ENCODE measurements at places on chromosomes 6 and 20.

GRCh38 chr20:35561268-35561667 is 19.4 kb downstream of the ERGIC3 start:
- no peak for DNase-seq

GRCh38 chr20:56624786-56625681 is 4.1 kb upstream of the TFAP2C start:
- DNase-seq, result no peak

GRCh38 chr6:158624684-158625682 is 19.6 kb downstream of the DYNLT1 start:
- no peak for DNase-seq

- no peak for DNase-seq
Observed at GRCh38 chr6:87702589-87702945, 534 bp upstream of the AKIRIN2 start.

- no peak for DNase-seq
Observed at GRCh38 chr20:1949347-1950100, 44.3 kb downstream of the PDYN start.

DNA sequence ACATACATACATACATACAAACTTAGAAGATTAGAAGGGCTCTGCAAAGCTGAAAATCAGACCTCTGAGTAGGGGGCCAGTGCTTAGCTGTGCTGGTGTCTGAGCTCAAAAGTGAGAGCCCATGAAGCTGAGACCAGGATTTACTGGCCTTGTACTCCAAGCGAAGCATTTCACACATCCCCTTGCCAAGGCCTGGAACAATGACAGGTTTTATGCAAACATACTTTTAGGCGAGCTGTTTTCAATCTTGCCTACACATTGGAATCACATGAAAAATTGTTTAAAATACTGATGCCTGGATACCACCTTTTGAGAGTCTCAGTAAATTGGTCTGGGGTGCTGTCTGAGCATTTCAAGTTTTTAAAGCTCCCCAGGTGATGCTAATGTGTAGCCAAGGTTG is 80.9 kb upstream of the SRSF6 start:
- DNase-seq, result peak; percentile 65

GRCh38 chr6:95935736-95936135 is 80.0 kb upstream of the FUT9 start:
- no peak for DNase-seq

- no peak for DNase-seq
Observed at GRCh38 chr20:37727957-37728634, 34.3 kb downstream of the CTNNBL1 start.

DNA sequence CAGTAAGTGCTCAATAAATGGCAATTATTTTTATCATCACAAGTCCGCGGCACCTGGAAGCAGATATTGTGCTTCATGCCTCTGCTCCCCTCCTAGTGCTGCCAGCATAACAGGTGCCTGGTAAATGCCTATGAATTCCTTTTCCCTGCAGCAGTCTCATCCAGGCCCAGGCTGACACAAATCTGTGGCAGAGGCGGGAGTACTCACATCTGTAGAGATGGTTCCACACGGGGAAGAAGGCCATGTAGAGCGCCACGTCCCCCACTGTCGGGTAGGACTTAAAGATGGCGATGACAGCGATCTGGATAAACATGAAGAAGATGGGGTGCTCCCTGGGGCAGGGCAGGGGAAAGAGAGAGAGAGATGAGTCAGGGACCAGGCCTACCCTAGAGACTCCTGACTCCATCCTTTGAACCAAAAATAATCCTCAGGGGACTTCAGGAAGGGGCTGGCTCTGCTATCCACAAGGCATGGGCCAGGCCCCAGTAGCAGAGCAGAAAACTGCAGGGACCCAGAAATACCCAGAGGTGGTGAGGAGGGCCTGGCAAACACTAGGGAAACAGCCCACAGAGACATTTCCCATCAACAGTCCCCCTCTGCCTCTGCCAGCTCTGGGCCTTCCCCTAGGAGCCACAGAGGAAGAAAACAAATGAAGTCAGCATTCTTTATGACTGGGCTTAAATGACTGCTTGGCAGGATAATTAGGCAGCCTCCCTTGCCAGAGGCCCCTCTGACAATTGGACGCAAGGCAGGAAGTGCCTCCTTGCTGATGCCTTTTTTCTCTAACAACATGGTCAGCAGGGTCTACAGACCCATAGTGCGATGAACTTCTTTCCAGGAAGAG is 23.0 kb downstream of the MAP1LC3A start:
- DNase-seq, result peak; percentile 28

DNA sequence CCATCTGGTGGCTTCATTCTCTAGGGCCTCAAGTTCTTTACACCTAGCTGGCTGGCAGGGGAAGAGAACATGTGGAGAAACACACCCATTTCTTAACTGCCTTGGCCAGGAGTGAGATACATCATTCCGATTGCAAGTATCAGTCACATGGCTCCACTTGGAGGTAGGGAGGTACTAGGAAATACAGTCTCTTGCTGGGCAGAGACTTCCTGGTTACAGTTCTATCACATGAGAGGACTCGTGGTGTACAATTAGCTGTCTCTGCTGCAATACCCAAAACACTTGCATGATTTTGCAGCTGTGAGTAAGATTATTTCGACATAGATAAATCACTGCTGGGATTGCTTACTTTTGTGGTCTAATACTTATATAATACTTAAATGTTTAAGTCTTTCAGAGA is 51.1 kb downstream of the GTF2H5 start:
- DNase-seq, result no peak

- no peak for DNase-seq
Observed at GRCh38 chr20:24730750-24731149, 218.3 kb upstream of the CST7 start.

- no peak for DNase-seq
Observed at GRCh38 chr20:49292010-49292409, 14.2 kb upstream of the ZNFX1 start.

DNA sequence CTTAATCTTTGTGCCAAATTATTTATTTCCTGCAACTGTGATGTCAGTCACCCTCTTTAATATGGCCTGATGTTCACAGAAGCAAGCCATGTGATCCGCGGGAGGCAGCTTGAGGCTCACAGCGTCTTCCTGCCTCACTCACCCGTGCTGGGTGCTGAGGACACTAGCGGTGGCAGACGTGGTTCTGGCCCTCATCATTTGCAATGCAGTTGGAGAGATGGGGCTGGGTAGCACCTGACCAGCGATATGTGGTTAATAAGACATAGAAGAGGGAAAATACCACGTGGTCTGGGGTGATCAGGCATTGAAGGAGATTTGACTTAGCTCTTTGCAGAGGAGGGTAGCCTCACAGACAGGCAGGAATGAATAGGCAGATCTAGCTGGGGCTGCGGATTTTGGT is 264.7 kb downstream of the TMEM242 start:
- no peak for DNase-seq

- no peak for DNase-seq
Observed at GRCh38 chr6:3643921-3644738, 107.4 kb downstream of the PXDC1 start.

- DNase-seq, result no peak
Observed at GRCh38 chr6:168908887-168909286, 344.8 kb downstream of the THBS2 start.

GRCh38 chr20:23449421-23449820 is 3.3 kb downstream of the CST11 start:
- DNase-seq, result no peak

- DNase-seq, result no peak
Observed at GRCh38 chr6:64815718-64816117, 891.3 kb downstream of the EYS start.

DNA sequence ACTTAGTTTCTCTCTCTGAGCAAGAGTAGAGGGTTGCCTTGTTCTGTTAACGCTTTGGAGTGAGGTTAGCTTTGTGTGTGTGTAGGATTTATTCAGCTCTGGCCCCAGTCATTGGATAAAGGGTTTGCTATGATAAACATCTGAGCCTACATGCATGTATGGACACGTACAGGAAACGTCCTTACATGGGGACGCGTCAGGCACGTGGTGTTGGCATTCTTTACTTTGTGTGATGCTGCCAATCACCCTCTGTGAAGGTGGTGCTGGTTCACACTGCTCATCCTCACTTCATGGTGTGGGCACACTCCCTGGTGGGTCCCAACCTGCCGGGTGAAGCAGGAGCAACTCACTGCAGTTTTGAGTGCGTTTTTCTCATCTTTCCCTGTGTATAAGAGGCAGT is 53.4 kb upstream of the CD93 start:
- DNase-seq, result no peak

- no peak for DNase-seq
Observed at GRCh38 chr20:5140195-5140594, 13.4 kb downstream of the CDS2 start.

DNA sequence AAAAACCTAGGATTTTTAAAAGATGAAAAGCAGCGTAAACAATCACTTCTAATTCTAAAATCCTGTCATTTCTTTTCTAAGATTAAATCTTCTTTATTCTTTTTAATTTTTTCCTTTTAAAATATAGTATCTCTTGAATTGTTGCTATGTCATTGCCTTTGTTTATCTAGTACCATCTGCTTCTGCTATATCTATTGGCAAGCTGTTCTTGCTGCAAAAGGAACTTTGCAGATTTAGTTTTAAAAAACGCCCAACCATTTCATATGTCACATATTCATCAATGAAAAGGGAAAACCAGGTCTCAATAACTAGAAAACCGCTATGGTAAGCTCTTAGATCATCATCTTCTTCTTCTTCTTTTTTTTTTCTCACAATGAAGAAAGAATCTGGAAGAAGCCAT is 11.5 kb upstream of the EEF1A1 start:
- no peak for DNase-seq

GRCh38 chr6:145863988-145864616 is 49.5 kb upstream of the FBXO30 start:
- DNase-seq, result no peak

GRCh38 chr20:25177890-25178321 is 17.6 kb upstream of the ENTPD6 start:
- DNase-seq, result no peak
